Right ventricle myocardium superior (tissue), 1 donor: ENCODE measurements at places on chromosomes 5 and 9. TPM values are rescaled to one million over a fixed set of nuclear protein-coding genes. Genes with fewer than 3 reads are reported as not detected.

DNA sequence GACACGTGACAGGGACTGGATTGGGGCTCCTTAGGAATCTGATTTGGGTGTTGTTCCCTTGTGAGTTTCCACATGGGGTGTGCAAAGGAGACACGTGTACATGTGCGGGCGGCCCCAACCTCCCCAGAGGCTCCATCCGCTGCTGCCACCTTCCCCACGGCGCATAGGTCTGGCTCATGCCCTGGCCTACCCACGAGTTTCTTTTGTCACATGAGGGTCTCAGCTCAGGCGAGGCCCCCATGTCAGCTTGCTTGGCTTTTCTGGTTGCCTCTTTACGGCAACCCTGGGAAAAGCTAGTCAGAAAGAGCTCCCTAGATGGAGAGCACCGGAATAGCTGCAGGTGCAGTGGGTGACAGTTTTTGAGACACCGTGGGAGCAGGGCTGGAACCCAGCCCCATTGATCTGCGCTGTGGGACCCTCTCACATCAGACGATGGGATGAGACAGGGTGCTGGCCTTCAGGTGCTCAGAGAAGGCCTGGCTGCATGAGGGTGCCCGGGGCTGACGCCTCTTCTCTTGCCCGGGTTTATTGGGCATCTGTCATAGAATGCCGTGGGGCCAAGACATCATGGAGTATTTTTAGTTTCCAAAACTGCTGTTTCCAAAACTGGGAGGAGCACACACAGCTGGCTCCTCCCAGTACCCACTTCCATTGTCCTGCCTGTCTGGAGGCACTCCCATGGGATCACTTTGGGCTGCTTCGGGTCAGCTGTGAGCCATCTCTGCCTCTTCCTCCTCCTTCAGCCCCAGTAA, 107.8 kb downstream of the WNK2 start:
- DNase-seq: no peak

DNA sequence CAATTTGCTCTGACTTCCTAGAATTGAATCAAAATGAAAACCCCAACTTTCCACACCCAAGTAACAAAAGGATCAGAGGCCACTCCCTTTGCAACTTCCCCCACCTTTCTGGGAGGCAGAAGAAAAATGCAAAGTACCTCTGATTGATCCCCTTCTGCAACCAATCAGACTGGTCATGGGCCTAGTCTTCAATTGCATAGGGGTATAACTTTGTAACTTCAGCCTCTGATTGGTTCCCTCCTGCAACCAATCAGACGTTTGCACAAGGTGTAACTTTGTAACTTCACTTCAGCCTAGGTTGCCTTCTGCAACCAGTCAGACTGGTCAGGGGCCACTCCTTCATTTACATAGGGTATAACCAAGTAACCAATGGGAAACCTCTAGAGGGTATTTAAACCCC, 38.3 kb upstream of the CNOT6 start:
- DNase-seq: no peak

DNA sequence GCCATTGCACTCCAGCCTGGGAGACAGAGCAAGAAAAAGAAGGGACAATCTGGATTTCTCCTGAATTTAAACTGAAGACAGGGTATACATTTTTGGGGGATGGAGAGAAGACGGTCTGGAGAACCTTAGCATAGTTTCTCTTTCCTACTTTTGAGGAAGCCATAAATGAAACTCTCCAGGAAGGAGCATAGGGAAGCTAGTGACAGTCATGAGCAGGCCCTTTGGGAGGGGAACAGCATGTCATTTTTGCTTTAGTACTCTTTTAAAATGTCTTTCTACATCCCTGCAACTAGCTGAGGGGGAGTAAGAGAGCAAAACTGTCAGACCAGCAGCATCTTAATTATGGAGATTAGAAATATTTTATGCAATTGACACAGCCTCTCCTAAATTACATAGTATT, 8.2 kb upstream of the SLC44A1 start:
- DNase-seq: no peak

GABRA6 gene
- not detected for total RNA-seq

- peak; percentile 70 for DNase-seq
Measured at GRCh38 chr9:13278368-13279246, 885 bp downstream of the MPDZ start.

NME5 gene
- 4.9 TPM for total RNA-seq

ARHGEF28 gene
- total RNA-seq: 1.6 TPM

GRCh38 chr5:11319836-11320580, 559.0 kb upstream of the DAP start:
- DNase-seq: no peak

DNA sequence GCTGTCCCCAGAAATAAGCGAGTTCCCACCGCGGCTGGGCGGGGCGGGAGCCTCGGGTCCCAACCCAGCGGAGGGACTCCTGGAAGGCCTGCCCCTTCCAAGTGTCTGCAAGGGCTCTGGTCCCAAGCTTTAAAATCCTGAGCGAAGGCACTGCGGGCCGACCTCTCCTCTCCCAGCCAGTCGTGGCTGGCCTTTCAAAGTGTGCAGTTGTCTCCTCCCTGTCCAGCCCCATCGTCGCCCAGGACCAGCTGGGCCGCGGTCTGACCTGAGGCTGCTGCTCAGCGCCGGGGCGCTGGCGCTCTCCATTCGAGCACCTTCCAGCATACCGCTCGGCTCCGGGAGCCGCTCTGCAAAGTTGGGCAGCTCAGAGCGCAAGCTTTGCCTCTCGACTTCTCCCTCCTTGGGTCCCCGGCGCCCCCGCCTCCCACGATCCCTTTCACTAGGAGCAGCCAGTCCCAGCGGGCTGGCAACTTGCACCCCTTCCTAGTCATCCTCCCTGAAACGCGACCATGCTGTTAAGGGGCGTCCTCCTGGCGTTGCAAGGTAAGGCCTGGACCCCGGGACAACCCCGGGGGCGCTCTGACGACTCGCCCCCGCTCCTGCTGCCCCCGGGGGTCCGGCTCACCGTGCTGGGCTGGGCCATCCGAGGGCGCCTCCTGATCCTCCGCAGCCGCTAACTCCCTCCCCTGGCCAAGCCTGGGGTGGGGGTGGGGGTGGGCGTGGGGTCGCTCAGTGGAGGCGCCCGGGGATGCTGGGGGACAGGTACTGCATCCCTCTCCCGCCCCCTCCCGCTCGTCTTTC, at the start of gene MAMDC2:
Gene MAMDC2, plus strand, starts transcription at position 160 of the 801 bp plus-strand sequence. Its CDS starts 350 bp downstream, at position 510.
- DNase-seq: peak; percentile 74

GRCh38 chr9:78213712-78214111, 22.2 kb upstream of the CEP78 start:
- DNase-seq: no peak

DNA sequence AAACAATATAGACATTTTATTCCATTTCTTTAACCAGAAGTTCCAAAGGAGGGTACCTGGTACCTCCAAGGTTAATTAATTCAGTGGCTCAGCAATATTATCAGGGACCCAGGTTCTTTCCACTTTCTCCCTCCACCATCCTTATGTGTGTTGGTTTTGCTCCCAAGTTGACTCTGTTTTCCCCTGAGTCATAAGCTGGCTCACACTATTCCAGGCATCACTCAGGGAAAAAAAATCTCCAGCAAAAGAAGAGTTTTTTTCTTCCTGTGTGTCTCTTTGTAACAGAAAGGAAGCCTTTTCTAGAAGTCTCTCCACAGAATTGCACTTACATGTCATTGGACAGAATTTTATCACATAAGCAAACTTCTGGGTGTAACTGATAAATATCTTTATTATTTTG, 31.2 kb upstream of the GALNT10 start:
- no peak for DNase-seq

GIN1 gene
- total RNA-seq: 16.2 TPM

GRCh38 chr5:35938568-35939227, at the start of gene CAPSL:
TSS of gene CAPSL (minus strand) at chr5:35938622. CDS start at chr5:35921120, 17,502 bp downstream.
- no peak for DNase-seq

DNA sequence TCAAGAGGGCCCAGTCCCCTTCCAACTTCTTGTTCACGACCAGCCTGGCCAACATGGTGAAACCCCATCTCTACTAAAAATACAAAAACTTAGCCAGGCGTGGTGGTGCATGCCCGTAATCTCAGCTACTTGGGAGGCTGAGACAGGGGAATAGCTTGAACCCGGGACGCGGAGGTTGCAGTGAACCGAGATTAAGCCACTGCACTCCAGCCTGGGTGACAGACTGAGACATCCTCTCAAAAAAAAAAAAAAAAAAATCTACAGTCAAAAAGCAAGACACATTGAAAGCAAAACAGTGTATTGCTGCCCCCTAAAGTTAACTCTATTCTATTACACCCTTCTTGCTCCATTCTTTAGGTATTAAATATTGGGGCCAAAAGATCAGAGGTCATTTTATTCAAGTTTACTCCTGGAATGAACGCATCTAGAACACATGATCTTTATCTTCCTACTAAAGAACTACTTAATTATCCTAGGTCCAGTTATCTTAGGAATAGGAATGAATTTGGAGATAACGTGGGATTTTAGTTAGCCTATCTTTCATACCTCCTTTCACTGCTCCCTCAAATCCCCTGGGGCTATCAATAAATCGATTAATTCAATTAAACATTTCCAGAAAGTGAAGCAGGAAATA, 2.4 kb downstream of the ATG12 start:
- DNase-seq: no peak

- DNase-seq: no peak
Measured at GRCh38 chr5:131386779-131387178, 122.9 kb downstream of the CDC42SE2 start.

DNA sequence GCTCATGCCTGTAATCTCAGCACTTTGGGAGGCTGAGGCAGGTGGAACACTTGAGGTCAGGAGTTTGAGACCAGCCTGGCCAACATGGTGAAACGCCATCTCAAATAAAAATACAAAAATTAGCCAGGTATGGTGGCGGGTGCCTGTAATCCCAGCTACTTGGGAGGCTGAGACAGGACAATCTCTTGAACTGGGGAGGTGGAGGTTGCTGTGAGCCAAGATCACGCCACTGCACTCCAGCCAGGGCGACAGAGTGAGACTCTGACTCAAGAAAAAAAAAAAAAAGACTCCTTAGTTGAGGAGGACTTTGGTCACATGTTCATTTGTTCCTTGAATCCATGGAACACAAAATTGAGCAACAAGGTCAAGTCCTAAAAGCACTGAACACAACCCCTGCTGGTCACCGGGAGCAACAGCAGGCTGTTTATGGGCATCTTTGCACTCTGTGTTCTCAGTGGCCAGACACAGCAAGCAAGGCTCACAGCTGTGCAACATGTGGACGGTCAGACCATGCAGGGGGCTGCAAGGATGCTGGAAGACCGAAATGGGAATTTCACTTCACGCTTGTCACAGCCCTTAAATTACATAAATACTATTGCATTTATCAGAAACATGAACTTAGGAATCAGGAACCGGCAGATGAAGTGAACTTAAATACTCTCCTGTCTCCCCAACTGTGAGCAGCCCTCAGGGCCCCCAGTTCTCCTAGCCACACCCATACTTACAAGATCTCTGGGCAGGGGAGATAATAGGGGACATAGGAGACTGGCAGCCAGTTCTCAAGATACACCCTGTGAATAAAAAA, 2.8 kb downstream of the GBGT1 start:
- DNase-seq: peak; percentile 82

GRCh38 chr9:87569008-87569509, 71.4 kb downstream of the DAPK1 start:
- DNase-seq: no peak

DNA sequence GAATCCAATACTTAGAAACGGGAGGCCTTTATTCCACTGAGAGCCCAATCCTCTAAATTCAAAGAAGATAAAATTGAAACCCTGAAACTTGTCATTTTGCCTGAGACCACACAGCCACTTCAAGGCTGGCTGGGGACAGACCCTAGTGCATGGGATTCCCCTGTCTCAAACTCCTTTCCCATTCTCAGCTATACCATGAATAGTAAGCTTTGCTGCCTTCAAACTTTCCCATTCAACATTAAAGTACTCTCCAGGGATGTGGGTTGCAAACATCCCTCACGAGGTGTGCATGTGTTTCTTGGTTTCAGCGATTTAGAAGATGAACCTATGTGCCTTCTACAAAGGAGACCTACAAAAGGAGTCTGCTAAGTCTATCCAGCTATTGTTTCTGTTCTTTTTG, 64.6 kb downstream of the GABRB2 start:
- DNase-seq: no peak

- peak; percentile 24 for DNase-seq
Measured at GRCh38 chr9:135254176-135255032, 166.9 kb downstream of the OLFM1 start.

FBXL17 gene
- total RNA-seq: 44.0 TPM

DNA sequence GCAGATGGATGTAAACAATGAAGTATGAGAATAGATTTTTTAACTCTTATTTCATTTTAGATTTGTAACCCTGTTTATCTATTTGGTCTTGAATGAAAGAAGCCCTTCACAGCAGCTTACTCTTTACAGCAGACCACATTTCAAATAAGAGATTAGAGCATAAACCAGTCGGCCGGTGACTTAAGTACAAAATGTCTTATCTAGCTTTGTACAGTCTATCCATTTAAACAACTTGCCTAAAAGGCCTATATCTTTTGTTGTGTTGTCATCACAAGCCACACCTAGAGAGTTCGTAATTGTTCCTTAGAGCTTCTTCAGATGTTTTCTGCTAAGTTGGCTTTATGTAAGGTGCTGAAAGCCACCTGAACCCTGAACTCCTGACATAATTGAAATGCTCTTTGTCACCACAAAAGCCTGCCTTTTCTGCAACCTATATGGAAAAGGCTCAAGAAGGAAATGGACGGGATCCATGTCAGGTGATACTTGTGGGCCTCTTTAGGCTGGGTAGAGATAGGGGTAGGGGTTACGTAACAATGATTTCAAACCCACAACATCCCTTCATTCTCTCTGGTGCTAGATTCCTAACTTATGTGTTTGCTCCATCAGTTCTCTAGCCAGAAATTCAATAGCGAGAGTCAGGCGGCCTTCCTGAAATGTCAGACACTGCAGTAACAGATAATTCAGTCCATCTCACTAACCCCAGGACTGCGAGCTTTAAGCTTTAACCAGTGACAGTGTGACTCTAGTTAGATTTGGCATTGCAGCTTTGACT, 162.5 kb downstream of the CD180 start:
- DNase-seq: no peak

- DNase-seq: no peak
Measured at GRCh38 chr9:131018621-131019020, 9.6 kb downstream of the LAMC3 start.

GARIN3 gene
- total RNA-seq: not detected

GRCh38 chr5:107979291-107979690, 308.6 kb upstream of the EFNA5 start:
- DNase-seq: no peak

DNA sequence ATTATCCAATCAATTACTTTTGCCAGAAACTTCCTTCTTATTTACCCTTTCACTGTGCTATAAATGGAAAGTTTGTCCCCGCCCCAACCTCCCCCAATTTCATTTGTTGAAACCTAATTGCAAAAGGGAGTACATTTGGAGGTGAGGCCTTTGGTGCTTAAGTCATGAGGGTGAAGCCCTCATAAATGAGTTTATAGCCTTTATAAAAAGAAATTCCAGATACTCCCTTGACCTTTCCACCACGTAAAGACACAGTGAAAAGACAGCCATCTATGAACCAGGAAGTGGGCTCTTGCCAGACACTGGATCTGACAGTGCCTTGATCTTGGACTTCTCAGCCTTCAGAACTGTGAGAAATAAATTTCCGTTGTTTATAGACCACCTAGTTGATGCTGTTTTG, 82.3 kb downstream of the NUDT12 start:
- DNase-seq: no peak
